ENCODE measurements at places on chromosomes 12 and 14.

- DNase-seq: no peak
Measured at GRCh38 chr12:104083769-104084475, 19.6 kb downstream of the HCFC2 start.

- DNase-seq: no peak
Measured at GRCh38 chr14:97217111-97217885, 420.1 kb downstream of the VRK1 start.

DNA sequence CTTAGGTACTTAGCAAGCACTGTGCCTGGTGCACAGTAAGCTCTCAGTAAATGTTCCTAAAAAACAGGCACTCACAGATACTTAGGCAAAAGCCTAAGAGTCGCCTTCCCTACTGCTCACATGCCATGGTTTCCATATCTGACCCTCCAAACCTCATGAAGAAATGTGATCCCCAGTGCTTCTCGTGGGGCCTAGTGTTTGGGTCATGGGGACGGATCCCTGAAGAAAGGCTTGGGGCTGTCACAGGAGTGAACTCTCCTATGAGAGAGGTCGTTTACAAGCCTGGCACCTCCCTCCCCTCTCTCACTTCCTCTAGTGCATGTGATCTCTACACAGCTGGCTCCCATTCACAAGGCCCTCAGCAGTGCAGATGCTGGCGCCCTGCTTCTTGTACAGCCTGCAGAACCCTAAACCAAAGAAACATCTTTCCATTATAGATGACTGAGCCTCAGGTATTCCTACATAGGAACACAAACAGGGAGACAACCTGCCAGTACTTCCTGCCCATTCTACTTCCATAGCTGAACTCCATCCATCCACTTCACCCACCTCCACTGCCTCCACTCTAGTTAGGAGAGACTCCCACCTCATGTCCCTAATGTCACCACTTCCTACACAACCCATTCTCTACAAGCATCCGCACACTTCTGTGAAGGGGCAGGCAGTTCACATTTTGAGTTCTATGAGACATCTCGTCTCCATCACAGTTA, 2.9 kb downstream of the SLC15A4 start:
- no peak for DNase-seq

DNA sequence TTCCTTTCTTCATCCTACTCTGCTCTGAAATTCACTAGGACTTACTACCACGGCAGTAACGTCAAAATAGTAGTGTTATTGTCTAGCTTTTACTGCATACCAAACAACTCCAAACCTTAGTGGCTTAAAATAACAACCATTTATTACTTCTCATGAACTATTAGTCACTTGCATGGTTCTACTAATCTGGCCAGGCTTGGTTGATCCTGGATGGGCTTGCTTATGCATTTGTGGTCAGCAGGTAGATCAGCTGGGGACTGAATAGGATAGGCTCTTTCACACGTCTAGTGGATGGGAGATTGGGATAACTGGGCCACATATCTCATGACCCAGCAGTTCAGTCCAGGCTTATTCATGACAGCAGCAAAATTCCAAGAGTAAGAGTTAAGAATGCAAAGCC, 9.4 kb upstream of the SLC35F4 start:
- no peak for DNase-seq

DNA sequence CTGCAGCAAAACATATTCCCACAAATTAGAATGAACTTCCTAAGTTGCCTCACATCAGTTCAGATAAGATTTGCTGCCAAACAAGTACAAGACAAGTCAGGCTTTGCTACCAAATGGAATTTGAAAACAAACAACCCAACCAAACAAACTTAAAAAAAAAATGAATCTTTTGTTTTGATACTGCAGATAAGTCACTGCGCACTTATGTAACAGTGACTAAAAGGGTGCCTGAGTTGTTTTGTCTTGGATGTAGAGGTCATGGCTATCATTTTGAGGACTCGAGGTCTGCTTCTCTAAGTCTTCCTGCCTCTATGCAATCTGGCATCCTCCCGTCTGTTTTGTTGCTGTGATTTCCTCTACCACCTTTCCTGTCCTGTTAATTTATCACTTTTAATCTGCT, 11.1 kb upstream of the EPS8 start:
- no peak for DNase-seq

DNA sequence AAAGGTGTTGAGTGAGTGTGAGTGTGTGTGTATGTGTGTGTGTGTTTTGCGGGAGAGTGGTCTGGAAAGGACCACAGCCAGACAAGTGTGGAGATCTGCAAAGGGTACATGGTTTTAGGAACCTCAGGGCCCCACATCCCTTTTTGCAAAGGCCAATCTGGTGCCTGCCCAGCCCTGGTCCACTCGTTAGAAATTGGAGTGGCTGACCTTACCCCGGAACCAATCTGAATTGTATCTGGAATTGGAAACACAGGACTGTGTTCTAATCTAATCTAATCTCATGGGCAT, 11.3 kb upstream of the TBX3 start:
- DNase-seq: no peak

DNA sequence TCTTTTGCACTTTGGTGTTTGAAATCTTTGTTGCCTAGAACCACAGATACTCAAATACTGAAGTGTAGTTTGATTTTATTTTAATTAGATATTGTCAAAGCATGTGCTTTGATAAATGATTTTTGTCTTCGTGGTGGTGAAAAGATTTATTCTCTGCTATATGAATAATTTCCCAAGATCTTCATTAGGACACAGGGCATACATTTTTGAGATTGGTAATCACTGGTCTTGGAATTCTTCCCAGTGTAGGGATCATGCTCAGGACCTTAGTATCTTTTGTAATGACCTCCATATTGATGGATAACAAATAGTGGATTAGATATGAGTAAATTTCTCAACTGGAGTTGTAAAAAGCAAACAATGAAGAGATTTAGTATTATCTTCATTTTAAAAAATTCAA, 28.2 kb downstream of the TBK1 start:
- DNase-seq: no peak

DNA sequence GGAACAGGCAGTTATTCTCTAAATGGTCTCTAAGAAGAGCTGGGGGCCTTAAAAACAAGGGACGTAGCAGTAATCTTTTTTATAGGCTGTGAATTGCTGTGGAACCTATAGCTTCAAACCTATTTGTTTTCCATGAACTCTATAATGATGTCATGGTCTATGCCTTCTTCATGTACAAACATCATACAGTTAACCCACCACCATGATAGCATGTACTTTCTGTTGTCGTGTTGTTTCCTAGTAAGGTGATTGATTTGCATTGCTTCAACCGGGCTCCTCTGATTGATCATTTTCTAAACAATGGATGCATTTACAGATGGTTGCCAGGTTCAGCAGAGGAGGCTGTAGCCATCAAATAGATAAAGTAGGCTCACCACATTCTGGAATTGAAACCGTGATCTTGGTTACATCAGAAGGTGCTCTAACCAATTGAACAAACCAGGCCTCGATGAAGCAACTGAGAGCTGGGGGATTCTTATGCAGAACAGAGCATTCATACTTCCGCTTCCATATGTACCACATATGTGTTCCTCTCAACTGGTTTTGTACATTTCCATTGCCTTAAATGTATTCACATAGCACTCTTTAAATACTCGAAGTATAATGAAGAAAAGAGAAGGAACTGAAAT, 25.6 kb upstream of the PCNX1 start:
- DNase-seq: no peak

DNA sequence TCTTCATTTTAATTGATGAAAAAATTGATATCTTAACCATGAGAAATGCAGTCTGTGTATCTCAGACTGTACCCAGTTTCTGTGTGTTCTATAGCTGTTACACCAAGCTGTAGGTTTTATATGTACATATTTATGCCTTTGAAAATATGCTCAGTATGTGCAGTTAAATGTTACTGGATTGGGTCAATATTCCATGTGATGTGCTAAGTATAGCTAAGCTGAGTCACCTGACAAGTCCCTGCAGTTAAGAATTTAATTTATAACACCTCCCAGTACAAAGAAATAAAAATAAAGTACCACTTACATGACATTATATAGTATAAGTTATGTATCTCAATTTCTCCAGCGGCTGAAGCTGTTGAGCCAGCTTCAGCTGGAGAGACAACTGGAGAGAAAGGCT, 984.0 kb downstream of the GALC start:
- no peak for DNase-seq

DNA sequence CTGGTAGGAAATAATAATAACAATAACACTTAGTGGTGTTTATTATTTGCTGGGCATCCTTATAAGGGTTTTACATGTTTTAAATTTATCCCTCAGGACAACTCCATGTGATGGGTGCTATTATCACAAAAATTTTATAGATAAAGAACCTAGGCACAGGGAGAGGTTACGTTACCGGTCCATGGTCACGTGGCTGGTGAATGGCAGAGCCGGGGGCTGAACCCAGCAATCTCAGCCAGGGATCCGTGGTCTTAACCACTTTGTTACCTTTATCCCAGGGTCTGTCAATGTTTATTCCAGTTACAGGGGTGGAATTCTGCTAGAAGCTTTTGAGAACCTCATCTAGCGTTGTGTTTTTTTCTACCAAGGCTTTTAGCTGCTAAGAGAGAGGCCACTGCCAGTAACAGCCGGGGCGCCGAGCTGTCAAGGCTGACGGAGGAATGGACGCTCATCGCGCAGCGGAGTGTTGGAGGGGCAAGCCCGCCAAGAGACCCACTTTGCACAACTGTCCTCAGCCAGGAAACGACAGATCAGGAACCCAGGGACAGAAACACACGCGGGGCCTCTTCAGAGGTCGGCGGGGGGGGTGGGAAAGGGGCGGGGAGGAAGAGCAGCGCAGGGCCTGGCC, 418 bp downstream of the AMN1 start:
- DNase-seq: no peak

- DNase-seq: no peak
Measured at GRCh38 chr12:110224379-110225304, 56.4 kb upstream of the ATP2A2 start.

GRCh38 chr12:65830305-65830704, 6.0 kb downstream of the HMGA2 start:
- DNase-seq: no peak

DNA sequence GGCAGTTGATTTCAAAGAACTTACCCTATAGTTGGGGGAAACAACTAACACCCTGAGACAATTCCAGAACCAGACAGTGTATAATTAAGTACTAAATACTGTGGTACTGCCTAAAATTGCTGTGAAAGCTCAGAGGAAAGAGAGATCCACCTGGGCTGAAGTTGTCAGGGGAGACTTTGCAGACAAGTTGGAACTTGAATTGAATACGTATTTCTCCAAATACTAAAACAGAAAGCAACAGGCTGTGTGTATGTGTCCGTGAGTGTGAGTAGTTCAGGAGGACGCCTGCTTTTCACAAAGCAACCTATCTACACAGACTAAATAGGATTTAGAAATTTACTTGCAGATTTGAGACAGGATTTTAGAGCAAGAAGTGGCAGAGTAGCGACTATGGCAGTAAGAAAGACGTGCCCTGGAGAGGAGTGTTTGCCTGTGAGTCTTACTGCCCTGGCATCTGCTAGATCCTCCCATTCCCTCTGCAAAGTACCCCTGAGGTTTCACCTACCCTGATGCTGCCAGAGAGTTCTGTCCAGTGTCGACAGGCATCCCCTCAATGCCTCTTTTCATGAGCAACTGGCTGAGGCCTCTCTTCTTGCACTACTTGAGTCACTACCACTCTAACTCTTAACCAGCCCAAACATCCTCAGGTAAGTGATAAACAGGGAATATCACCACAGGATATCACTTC, 37.4 kb upstream of the BMP4 start:
- no peak for DNase-seq

DNA sequence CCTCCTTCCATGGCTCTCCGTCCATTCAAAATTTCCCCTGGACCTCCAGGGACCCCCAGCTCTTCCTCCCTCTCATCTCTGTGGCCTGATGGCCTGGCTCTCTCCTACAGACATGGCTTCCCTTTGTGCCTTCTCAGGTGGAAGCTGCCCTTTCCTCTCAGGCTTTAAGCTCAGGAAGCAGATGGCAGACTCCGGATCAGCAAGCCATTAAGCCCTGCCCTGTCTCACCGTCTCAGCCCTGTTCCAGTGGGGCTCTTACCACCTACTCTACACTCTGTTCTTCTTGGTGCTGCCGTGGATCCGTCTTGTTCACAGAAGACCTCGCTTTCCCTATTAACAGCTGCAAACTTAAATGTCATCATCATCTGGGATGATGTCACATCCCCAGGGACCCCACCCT, 33.1 kb downstream of the NPC2 start:
- DNase-seq: no peak

DNA sequence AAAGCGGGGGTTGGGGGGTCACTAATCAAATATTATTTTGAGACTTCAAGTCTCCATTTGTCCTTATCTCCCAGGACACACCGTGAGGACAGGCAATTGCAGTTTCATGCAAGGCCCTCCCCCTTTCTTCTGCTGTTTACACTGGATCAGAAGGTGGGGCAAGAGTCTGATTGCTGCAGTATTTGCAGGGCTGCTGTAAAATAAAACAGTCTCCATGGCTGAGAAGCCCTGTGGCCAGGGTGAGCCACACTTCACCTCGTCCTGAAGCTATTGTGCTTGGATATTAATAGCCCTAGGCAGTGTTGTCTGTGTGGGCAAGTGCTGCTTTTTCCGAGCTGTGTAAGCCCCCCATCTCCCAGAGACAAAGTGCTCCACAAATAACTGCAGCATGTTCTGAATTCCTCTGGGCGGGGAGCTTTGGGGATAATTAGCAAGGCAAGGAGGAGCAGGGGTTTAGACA, 187.4 kb upstream of the NTF3 start:
- no peak for DNase-seq

All from activated CD4-positive, alpha-beta T cell treated with anti-CD3 and anti-CD28 coated beads for 1 hour (primary cell).